ENCODE measurements at places on chromosomes 7 and 10.
A peak's percentile ranks its signal among the peaks of the same experiment; 100 is the strongest.

DNA sequence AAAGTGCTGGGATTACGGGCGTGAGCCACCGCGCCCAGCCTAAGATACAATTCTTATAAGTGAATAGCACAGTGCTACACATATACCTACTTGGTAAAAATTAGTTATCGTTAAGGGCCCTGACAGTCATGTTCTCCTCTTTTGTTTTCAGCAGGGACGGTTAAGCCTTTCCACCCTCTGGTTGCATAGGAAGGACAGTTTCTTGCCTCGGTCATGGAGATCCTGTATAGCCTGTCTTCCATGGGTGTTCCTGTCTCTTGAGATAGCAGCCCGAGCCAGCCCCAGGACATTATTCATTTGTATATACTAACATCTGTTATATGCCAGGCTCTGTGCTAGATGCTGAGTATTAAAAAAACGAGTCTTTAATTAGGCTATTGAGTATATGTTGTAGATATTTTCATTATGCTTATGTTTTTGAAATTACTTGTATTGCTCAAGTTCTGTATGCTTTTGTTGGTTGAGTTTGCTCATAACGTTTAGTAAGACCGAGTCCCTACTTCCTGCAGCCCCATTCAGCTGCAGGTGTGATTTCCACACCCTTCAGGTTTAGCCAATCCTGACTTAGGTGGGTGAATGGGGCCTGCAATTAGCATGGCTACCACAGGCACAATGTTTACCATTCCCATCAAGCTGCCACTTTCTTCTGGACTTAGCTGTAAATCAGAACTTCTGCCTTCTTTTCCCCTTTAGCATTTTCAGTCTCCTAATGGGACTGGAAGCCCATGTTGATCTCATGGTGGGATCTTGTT, 24.8 kb downstream of the CCSER2 start:
- no peak for DNase-seq

- DNase-seq: peak; percentile 51
Observed at GRCh38 chr10:73908853-73909539, 1.9 kb upstream of the PLAU start.

DNA sequence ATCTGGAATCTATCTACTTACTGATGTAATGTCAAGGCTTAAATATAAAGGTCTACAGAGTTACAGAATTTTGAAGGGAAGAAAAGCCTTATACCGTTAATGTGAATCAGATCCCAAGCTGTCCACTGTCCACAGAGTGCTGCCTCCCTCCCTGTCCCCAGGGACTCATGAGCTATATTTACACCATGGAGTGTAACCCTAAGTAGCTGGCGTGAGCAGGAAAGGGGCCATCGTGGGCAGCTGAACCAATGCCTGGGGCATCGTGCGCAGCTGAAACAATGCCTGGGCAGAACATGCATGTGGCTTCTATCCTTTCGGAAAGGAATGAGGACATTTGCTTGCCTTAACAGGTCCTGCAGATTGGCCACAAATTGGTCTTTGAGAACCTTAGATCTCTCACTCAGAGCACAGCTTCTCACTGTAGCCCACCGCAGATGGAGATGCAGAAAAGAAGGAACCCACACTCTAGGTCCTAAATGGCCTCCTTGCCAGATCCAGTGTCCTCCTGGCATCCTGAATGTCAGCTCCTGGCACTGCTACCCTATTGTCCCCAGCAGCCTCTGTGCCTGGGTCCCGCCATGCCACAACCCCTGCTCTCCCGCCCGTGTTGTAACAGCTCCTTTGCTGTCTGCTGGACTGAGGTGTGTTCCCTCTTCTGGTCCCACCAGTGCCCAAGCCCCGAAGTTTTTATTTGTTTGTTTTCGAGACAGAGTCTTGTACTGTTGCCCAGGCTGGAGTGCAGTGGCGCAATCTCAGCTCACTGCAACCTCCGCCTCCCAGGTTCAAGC, 30.3 kb downstream of the CCDC3 start:
- DNase-seq: no peak

GRCh38 chr10:73338801-73339368, 19.8 kb downstream of the CFAP70 start:
- no peak for DNase-seq

GRCh38 chr10:67978749-67979148, 94.3 kb downstream of the SIRT1 start:
- DNase-seq: no peak

DNA sequence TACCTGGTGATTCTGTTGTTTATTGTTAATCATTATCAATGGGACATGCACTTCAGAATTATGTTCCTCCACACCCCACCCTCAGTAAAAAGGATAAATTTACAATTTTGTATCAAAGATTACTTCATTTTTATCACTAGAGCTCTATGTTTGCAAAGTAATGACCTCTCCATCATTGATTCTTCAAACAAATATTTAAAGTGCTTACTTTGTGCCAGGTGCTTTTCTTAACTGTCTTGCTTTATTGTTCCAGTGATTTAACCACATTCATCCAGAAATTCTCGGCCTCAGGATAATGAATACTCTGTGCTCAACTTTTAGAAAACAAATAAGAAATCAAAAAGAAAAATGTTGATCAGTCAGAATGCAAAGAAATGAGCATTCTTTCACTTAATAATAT, 144.9 kb upstream of the FOXP2 start:
- no peak for DNase-seq

GRCh38 chr7:1531263-1531978, 919 bp downstream of the MAFK start:
- DNase-seq: no peak

GRCh38 chr10:74419491-74419951, 268.5 kb downstream of the ADK start:
- no peak for DNase-seq

- no peak for DNase-seq
Observed at GRCh38 chr7:100566018-100566531, 7.6 kb downstream of the SAP25 start.

DNA sequence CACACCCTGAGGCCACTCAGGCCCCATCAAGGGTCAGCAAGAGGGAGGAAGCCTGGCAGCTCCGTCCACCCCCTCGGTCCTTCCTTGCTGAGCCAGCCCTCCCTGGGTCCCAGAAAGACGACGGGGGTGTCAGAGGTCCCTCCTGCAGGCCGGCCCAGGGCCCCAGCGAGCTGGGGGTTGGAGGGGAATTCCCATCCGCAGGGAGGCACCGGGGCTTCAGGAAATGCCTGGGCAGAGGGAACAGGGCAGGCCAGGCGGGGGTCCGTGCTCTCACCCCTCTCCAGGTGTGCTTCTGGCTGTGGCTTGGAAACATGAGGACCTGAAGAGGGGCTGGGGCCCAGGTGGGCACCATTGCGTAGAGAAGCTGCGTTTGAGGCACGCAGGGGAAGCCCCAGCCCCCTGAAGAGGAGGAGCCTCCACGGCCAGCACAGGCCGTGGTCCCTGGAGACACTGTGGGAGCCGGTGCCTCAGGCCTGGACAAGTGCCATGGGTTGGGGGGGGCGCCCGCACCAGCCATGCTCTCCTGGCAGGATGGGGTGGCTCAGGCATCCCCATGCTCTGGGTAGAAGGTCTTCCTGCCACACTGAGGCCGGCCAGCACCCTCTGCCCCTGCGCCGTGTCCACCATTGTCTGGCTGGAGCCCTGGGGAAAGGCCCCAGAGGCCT, 66.7 kb downstream of the PDGFA start:
- DNase-seq: no peak
